Activated naive CD4-positive, alpha-beta T cell treated with anti-CD3 and anti-CD28 coated beads, Interleukin-2, amount 10 ng/mL, durations not matched to agents 5 hours and 36 hours (primary cell): ENCODE measurements at places on chromosomes 2 and 18. TPM values are rescaled to one million over a fixed set of nuclear protein-coding genes. Genes with fewer than 3 reads are reported as not detected.

The ABCG5 gene
- not detected for total RNA-seq

The CRYBA2 gene
- not detected for total RNA-seq

The FSHR gene
- not detected for total RNA-seq

The GALR1 gene
- total RNA-seq: not detected

The HYCC2 gene
- total RNA-seq: 29.3 TPM

The RESP18 gene
- not detected for total RNA-seq

The SP3 gene
- 96.9 TPM for total RNA-seq

The CHST9 gene
- not detected for total RNA-seq

The IL18RAP gene
- 4.7 TPM for total RNA-seq

The HOXD13 gene
- total RNA-seq: not detected

The SP9 gene
- not detected for total RNA-seq

The HJURP gene
- 92.0 TPM for total RNA-seq

The STPG4 gene
- total RNA-seq: 0.48 TPM

The MYCN gene
- total RNA-seq: 0.14 TPM

The POLE4 gene
- 49.5 TPM for total RNA-seq
